ENCODE measurements at places on chromosomes 6 and 20.

DNA sequence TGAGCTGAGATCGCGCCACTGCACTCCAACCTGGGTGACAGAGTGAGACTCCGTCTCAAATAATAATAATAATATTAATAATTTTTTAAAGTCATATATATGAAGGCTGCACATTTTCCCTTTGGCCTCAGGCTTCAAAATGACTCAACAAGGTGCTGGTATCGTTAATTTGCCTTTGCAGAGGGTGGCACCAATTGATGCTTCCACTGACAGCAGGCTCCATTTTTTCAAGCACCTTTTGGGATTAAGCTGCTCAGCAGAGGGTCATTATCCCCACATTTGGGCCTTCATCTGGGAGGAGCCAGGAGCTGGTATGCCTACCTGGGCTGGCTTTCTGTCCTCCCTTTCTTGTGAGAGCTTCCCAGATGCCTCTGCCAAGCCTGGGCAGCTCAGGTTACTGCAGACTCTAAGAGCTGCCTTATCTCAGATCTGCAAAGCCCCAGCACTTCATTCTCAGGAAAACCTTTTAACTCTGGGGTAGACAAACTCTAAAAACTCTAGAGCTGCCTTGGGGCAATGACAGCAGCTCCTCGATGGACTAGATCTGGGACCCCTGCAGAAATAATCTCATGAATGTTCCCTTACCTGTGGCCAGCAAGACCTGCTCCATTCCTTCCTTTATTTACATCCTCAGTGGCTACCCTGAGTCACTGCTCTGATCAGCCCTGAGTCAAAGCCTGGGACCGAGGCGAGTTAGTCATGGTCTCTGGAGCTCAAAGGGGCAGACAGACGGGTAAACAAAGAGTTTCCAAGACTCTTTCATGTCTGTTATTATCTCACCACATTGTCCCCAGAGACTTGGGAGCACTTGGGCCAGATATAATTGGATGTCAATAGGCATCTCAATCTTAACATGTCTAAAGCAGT is 80.0 kb upstream of the EYA2 start:
- peak; percentile 85 for DNase-seq

DNA sequence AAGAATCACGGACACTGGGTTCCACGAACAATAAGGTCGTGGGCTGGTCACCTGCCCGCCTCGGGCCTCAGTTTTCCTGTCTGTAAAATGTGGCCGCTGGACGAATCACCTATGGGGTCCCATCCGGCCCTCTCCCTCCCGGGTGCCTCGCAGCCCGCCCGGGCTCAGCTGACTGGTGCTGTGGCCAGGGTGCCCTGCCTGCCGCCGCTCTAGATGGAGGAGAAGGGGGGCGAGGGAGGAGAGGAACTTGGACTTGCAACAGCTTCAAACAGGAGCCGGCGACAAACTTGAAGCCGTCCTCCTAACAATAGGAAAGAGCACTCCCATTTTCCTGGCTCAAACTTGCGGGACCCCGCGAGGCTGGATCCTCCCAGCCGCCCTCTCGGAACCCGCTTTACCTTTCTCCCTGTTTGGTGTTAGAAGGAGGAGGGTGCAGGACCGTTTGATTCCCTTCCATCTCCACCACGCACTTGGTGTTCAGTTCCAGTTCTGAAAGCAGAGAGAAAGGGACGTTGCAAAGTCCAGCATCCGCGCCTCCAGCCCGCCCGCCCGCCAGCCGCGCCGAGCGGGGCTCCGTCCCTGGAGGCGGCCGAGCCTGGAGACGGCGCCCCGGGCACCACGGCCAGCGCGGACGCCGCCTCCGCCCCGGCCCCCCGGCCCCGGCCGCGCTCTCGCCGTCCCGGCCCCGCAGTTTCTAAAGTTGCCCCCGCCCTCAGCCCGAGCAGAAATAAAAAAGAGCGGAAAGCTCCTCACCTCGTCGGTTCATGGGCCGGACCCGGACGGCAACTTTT is 584 bp downstream of the KIF13A start:
- DNase-seq: no peak

DNA sequence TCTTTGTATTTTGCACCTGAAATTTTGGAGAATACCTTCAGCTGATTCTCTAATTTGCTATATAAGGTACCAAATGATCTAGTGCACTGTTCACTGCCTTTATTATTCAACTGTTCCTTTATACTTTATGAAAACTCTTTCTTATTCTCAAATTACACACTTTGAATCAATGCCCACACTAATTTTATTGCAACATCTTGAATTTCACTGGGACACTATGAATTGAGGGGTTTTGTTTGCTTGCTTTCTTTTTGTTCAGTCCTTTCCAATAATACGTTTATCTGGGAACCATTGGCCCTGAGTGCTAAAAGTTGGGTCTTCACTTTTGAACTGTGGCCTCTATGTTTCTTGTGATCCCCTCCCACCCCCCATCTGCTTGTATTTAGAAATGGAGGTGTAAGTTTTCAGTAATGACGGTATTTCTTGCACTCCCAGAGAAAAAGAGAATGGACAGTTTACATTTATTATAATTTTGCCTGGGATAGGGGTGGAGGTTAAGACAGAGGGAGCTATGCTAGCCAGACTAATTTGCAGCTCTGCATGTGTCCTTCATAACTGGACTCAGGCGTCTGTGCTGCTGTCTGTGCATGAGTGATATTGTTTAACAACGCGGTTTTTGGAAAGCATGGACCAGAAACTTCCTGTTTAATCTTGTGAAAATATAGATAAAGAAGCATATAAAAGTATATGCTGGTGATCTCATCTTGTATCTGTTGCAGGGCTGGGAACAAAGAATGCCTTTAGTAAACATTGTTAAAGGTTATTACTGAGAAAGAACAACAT is 98.1 kb downstream of the DNAH8 start:
- DNase-seq: no peak

- no peak for DNase-seq
Observed at GRCh38 chr6:152976749-152977148, 6.1 kb downstream of the FBXO5 start.

GRCh38 chr20:43825581-43825980 is 89.1 kb upstream of the TOX2 start:
- DNase-seq: no peak

DNA sequence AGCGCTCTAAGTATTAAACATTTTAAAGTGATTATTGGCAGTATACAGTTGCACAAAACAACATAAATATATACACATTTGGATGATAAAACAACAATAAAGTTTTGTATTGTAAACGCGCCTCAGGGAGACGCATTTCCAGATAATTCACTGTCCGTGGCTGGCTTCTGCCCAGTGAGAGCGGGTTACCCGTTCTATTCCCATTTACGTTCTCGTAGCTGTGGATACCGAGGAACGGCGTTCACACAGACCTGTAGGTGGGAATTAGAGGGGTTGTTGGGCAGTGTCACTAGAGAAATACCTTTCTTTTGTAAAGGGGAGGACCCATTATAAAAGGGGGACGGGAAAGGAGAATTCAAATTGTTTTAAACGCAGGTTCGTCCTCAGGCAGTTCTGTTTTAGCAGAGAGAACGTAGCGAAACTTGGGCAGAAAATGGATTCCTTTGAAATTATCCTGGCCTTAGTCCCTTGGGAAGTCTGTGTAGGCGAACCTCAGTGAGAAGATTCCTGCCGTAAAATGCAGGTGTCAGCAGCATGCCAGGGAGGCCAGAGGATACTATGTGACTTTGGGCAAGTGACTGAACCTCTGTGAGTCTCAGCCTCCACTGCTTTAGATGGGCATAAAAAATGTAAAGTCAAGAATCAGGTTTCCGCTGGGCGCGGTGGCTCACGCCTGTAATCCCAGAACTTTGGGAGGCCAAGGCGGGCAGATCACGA is 756 bp downstream of the MTG2 start:
- no peak for DNase-seq

DNA sequence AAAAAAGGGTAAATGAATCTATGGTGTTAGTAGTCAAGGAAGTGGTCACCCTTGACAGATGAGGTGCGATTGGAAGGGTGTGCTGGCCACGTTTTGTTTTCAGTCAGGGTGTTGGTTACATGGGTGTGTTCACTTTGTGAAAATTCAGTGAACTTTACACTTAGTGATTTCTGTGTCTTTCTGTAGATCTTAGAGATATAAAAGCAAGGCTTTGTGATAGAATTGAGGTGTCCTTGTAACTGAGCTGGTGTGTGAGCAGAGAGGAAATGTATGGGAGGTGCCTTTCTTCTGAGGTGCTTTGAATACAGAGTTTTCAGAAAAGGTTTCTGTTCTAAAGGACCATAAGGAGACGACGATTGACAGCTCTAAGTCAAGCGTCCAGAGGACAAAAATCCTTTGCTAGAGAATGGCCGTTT is 90.5 kb downstream of the SAMD3 start:
- no peak for DNase-seq

- DNase-seq: peak; percentile 75
Observed at GRCh38 chr20:33812152-33812849, 1.2 kb downstream of the CHMP4B start.

- DNase-seq: no peak
Observed at GRCh38 chr20:33475381-33476152, 14.3 kb upstream of the CBFA2T2 start.

- DNase-seq: peak; percentile 22
Observed at GRCh38 chr6:125987026-125987617, 782 bp downstream of the TRMT11 start.

DNA sequence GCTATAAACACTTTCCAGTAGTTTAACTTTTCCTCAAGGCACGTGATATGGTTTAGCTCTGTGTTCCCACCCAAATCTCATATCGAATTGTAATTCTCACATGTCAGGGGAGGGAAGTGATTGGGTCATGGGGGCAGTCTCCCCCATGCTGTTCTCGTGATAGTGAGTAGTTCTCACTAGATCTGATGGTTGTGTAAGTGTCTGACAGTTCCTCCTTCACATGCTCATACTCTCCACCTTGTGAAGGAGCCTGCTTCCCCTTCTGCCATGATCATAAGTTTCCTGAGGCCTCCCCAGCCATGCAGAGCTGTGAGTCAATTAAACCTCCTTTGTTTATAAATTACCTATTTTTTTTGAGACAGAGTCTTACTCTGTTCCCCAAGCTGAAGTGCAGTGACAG is 127.9 kb downstream of the DTNBP1 start:
- no peak for DNase-seq

DNA sequence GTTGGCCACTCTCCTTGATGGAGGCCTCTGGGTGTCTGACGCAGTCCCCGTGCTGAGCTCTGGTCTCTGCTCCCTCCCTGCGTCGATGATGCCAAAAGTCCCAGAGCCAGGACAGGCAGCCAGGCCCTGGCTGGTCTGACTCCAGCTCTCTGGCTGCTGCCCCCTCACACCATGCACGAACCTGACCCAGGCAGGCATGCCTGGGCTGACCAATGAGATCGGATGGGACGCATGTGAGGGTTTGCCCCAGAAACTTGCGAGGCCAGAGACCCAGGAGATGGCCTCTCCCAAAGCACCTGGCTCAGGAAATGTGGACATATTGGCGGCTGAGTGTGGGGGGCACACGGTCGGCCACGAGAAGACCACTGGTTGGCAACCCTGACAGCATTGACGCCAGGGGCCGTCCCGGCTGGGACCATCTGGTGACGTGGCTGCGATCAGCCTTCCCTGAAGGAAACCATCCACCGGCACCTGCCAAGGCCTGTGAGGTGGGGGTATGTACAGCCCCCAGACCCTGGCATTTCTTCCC is 51.2 kb upstream of the FRMD1 start:
- no peak for DNase-seq

DNA sequence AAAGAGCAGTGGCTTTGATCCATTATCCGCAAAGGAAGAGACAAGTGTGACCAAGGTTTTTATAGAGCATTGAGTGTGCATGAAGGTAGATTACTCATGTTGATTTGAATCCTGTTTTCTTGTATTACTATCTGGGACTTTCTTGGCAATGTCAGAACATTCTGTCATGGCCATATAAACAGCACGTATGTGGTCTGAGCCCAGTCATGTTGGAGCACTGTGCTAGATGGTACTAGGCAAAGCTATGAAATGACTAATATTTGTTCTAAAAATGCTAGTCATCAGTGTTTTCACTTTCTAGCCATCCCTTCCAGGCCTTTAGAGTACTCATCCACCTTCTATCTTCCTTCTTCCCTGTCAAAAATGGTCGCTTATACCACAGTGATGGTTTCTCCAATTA is 278.6 kb upstream of the FLRT3 start:
- no peak for DNase-seq

DNA sequence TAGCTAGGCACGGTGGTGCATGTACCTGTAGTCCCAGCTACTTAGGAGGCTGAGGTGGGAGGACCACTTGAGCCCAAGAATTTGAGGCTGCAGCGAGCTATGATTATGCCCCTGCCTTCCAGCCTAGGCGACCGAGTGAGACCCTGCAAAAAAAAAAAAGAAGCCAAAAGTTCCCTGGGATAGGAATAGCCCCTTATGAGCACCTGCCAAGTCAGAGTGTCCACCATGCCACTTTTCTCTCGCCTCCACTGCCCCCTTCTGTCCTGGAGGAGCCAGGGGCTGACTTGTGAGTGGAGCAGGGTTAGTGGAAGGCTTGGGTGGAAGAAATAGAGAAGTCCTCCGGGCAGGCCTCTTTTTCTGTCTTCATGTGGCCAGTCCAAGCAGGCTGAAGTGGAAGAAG is 12.1 kb upstream of the DDX27 start:
- DNase-seq: no peak

GRCh38 chr20:53751620-53752318 is 158.1 kb upstream of the ZNF217 start:
- DNase-seq: no peak

- no peak for DNase-seq
Observed at GRCh38 chr6:22294301-22294700, 2.5 kb downstream of the PRL start.

DNA sequence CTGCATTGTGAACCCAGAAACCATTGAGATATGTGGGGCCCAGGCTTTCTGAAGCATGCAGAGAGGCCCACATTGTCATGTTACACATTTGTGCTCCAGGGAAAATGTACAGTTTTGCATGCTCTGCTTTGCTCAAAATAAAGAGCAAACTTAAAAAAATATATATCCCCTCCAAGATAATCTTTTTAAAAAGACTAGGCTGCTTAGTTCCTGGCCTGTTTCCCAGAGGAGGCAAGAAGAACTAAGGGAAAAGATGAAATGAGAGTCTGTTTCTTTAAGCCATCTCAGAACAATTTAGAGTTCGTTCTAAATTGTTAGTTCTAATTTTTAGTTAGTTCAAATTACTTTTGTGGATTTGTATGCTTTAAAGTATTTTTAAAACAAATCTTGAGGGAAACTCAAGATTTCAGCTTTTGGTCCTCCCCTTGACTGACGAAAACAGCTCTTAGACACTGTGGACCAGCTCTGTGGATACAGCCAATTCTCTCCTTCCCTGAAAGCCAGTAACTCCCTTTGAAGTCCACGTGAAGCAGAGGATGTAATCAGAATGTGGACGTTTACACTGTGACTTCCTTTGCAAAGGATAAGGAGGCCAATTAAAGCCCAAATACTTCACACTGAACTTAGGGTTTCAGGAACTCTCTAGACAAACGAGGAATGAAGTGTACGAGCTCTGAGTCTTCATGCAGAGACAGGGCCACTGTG is 84.7 kb downstream of the CD164 start:
- DNase-seq: no peak

Measured in astrocyte (in vitro differentiated cells and primary cell).